ENCODE measurements at places on chromosomes 16 and 17.

- DNase-seq, result no peak
Observed at GRCh38 chr17:4920351-4921048, 11.6 kb upstream of the GP1BA start.

- DNase-seq, result no peak
Observed at GRCh38 chr17:9935408-9935807, 30.3 kb upstream of the RCVRN start.

DNA sequence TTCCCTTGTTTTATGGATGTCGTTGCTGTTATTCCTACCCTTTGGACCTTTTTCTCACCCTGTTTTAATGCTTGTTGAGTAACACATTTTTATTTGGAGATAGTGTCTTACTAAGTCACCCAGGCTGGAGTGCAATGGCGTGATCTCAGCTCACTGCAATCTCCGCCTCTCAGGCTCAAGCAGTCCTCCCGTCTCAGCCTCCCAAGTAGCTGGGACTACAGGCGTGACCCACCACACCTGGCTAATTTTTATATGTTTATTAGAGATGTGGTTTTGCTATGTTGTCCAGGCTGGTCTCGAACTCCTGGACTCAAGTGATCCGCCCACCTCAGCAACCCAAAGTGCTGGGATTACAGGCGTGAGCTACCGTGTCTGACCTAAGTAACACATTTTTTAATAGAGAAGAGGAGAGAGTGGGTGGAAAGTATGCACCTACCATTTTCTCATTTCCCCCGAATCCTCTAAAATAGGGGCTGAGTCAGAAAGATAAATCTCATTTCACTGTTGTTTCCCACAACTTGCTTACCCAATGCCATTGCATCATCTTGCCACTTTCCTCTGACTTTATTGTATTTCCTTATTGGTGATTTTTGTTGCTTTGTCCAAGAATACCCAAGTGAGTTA is 7.0 kb downstream of the DHX40 start:
- DNase-seq, result no peak

DNA sequence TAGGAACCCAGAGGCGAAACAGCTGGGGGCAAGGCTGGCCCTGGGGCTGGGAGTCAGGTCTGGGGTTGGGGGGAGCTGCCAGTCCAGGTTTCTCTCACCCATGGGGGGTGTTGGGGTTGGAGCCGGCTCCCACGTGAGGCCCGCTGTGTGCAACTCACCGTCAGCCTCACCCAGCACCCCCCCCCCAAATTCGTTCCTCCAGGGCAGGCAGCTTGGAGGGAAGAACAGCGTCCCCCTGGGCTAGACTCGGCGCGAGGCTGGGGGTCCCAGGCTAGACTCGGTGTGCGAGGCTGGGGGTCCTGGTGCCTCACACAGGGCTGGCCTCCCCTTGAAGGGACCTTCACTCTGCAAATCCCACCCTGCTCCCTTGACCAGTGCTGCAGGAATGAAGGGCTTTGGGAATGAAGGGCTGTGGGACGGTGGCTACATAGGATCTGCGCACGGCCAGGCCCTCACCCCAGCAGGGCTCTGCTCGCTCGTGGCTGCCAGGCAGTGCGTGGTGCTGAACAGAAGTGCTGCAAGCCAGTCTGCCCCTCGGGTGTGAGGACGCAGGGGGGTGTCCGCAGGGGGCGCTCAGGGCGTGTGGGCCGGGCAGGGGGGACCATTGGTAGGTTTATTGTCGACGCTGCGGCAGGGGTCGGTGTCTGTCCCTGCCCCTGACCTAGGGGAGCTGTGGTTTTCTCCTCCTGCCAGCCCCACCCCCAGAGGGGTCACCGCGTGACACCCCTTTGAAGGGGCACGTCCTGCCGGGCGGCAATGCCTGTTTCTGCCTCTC is 74.7 kb downstream of the KLHDC4 start:
- DNase-seq, result no peak

- DNase-seq, result no peak
Observed at GRCh38 chr16:56480776-56481467, 29.6 kb downstream of the OGFOD1 start.
